ENCODE measurements at places on chromosomes 1 and 21.

GRCh38 chr1:99216956-99217355 is 47.3 kb upstream of the PLPPR4 start:
- no peak for DNase-seq

GRCh38 chr1:61556631-61557030 is 168.3 kb downstream of the TM2D1 start:
- no peak for DNase-seq

DNA sequence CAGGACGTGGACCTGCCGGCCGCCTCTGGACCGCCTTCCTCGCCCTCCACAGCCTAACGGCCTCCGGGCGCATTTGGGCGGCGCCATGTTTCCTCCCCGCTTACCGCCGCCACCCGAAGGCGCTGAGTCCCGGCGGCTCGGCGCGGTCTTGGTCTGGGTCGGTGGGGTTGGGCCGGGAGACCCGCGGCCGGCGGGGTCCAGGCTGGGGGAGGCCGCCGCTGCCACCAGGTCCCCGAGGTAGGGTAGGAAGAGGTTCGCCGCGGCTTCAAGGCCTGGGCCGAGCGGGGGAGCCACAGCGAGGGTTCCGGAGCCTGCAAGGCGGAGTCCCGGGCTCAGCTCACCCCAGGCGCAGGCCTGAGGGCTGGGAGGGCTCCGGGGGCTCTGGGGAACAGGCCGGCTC is 5.5 kb downstream of the OR2C3 start:
- no peak for DNase-seq

DNA sequence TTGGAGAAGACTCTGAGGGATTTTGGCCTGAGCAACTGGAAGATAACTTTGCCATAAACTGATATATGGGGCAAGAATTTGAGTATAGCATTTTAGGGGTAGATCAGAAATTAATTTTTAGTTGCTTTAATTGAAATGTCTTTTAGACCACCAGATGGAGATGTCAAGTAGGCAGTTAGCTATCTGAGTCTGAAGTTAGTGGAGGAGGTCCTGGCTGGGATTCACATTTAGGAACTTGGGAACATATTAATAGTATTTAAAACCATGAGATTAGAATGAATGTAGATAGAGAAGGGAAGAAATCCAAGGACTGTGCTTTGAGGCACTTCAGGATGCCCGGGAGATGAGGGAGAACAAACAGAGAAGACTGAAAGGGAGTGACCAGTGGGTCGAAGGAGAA is 32.6 kb downstream of the SLC44A3 start:
- no peak for DNase-seq

DNA sequence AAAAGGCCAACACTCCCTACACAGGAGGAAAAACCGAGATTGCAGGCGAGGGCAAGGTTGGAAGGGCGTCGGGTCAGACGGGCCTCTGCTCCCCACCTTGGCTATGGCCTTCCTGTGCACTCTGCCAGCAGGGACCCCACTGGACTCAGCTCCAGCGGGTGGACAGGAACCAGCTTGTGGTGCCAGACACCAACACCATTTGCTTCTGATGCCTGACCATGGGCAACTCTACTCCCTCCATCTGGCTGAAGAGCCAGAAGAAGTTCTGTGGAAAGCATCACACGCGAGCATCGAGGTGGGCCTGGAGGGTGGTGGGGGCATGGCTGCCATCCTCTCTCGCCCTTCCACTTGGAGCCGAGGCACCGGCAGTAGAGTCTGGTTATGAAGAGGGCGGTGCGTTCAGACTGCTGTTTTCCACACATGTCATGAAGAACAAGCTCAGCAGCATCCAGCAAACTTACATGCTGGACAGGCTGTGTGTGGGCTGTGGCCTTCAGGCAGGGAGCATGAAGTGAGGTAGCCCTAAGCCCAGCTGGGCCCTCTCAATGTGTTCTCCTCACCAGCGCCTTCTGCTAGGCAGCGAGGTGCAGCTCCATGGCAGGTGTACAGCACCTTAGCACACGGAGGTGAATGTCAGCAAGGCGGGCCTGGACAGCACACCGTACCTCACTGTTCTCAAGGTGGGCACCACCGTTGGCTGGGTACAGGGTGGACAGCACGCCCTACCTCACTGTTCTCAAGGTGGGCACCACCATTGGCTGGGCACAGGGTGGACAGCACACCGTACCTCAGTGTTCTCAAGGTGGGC is 15.6 kb upstream of the ZNF669 start:
- DNase-seq = no peak

DNA sequence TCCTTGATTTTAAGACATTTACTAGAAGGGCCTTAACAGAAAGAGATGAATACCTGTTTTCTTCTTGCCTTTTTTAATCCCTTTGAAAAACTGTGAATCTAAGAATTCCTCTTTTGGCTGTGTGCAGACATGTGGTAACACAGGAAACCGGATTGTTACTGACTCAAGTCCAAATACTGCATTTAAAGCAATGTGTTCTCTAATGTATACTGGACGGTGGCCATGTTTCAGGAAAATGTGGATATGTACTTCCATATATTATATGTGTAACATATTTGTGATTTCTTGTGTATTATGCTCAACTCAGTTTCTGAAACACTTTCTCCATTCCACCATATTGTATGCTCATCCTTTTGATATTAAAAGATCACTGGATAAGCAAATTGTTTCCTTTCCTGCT is 185.1 kb downstream of the LRRC7 start:
- DNase-seq = no peak

DNA sequence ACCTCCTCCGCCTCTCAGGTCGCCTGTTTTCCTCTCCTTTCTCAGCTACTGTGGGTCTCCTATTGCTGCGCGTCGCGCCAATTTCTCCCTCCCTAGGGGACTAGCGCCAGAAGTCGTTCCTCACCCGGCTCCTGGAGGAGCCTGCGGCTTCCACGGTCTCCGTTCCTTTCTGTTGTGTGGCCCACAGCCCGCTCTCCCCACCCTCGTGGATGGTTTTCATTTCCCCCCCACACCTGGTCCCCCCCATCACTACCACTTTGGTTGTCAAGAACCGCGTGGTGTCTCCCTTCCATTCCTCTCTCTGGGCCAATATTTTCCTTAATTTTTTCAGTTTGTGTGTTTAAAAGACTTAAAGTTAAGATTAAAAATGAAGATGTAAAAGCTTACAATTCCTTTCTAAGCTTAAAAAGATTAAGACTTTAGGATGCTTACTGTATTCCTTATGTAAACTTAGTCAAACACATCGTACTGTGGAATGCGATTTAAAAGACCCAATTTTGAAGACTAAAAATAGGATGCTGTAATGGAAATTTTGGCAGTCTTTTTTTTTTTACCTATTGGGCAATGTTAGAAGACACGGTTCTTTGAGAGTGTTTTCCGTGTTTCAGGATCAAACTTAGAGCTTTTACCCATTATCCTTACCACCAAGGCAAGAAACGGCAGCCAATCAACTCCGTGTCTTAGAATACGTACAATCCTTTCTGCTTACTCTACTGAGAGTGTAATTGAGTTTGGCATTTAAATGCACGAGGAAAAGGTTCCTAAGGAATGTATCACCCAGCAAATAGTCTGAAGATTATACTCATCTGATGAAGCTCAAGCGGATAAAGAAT is 773 bp downstream of the CNST start:
- DNase-seq = peak; percentile 29

DNA sequence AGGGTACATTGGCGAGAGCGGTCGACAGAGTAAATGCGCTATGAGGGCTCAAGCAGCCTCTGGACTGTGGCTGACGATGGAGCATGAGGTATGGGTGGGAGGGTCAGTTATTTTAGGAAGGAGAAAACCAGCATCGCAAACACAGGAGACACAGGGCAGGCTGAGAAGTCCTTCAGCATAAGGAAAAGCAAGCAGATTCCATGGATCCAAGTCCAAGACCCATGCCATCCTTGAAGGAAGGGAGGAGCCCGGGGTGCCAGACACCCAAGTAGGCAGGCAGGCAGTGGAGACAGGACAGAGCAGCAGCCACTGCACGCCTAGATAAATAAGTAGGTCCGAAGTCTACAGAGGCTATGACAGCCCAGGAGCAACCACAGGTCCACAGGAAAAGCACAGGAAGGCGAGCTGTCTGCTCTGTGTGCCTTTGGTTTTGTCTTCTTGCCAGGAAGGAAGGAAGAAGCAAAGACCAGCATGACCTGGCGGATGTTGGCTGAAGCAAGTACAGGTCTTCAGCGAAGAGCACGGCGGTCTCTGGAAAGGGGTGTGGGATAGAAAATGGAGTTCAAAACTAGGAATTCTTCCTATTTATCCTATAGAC is 76.4 kb upstream of the SLC45A1 start:
- no peak for DNase-seq

GRCh38 chr1:32684167-32684811 is 18.3 kb downstream of the SYNC start:
- DNase-seq = no peak

DNA sequence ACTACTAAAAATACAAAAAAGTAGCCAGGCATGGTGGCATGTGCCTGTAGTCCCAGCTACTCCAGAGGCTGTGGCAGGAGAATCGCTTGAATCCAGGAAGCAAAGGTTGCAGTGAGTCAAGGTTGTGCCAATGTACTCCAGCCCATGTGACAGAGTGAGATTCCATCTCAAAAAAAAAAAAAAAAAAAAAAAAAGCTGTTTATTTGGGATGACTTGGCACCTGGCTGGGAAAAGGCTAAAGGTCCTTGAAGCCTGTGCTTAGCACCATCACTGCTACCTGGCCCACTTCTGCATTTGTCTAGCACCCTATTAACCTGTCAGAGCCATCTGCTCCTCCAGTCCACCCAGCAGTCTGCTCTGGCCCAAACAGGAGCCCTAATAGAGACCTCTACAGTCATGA is 25.0 kb downstream of the PRDX6 start:
- DNase-seq = no peak

DNA sequence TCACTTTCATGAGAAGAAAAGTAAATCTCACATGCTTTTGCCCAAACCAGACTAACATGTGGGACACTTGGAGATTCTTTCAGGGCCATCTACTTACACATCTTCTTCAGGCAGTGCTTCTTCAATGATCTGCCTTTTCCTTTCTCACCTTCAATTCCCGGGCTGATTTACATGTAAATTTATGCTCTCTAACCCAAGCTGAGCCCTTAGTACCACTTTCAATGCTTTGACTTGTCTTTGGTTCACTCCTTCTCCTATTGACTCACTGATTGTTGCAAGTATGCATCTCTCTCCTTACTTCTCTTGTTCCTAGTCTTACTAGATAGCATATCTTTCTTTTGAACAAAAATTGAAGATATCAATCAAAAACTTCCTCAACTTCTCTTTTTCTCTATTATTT is 154.2 kb upstream of the DEPDC1 start:
- no peak for DNase-seq

- no peak for DNase-seq
Observed at GRCh38 chr1:53477651-53478501, 18.7 kb downstream of the DMRTB1 start.

- no peak for DNase-seq
Observed at GRCh38 chr1:234730475-234730769, 120.4 kb upstream of the IRF2BP2 start.

DNA sequence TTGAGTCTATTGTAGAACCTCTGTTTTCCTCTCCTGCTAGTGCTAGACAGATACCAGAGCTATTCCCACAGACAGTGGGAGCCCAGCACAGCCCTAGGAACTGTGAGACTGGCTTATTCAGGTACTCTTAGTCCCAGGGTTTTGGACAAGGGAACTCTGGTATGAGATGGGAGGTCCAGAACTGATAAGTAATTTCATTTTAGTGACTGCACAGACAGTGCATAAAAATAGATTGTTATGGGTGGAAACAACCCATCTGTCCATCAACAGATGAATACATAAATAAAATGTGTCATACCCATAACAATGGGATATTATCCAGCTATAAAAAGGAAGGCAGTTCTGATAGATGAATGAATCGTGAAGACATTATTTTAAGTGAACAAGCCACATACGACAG is 9.0 kb downstream of the EPS8L3 start:
- no peak for DNase-seq

DNA sequence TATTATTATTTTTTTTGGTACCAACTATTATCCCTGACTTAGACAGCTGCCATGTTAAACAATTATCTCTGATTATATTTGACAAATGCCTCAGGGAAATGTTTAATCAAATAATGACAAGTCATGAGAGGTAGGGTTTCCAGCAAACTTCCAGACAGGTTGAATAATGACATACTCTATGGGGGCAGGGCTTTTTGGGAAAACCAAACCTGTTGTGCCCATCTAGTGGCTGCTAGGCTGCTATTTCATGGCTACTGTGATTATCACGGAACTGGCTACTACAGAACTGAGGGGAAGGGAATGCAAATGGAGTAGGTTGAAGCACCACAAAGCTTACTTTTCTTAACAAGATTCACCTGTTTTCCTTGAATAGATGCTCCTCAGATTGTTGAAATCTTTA is 77.6 kb downstream of the DUSP10 start:
- DNase-seq = no peak

DNA sequence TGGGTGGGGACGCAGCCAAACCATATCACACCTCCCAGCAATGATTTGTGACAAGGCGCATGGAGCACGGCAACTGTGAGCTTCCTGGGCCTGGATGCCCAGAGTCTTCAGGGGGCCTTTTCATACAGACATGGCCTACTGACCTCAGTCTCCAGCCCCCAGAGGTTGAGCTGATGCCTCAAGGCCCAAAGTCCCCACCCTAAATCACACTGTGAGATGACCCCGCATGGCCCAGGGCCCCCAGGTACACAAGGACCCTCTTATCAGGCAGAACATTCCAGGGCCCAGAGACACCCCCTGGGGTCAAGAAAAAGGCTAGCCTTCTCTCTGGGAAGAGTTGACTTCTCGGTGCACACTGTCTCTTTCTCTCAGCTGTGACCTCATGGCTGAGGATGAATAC is 179.7 kb upstream of the C1orf174 start:
- DNase-seq = no peak

DNA sequence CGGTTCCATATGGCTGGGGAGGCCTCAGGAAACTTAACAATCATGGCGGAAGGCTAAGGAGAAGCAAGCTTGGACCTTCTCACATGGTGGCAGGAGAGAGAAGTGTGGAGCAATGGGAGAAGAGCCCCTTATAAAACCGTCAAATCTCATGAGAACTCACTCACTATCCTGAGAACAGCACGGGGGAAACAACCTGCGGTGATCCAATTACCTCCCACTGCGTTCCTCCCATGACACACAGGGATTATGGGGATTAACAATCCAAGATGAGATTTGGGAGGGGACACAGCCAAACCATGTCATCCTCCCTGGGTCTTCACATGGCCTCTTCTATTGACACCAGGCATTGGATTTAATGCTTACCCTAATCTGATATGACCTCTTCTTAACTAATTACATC is 455.1 kb upstream of the VAMP3 start:
- no peak for DNase-seq

DNA sequence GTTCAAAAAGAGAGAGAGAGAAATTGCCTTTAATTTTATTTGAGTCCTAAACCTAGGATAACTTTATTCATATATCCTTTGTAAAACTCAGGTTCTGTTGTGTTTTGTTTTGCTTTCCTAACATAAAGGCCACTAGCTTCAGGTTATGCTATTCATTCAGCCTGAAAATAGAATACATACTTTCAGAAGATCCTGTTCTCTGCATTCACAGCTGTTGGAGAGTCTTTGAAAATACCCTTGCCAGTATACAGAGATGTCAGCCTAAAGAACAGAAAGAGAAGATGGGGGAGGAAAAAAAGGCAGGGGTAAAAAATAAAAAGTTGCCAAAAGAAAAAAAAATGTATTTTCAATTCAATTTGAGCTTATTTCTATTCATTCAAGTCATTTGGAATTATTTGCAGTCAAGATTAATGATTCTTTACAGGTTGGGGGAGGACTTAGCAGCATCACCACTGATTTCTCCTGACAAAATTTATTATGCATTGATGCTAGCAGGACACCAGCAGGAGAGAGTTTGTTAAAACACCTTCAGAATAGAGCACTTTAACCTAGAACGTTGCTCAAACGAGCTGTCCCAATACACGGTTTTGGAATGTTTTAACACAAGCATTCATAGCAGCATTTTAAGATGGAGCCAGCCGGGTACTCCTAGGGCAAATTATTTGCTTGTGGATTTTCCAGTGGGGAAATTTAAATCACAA is 318.5 kb downstream of the NTNG1 start:
- DNase-seq = no peak
